ENCODE measurements at places on chromosomes 5 and 9.

- no peak for DNase-seq
Measured at GRCh38 chr9:136564379-136564988, 18.6 kb upstream of the NOTCH1 start.

GRCh38 chr9:89480825-89481537 is 16.9 kb downstream of the SEMA4D start:
- no peak for DNase-seq

DNA sequence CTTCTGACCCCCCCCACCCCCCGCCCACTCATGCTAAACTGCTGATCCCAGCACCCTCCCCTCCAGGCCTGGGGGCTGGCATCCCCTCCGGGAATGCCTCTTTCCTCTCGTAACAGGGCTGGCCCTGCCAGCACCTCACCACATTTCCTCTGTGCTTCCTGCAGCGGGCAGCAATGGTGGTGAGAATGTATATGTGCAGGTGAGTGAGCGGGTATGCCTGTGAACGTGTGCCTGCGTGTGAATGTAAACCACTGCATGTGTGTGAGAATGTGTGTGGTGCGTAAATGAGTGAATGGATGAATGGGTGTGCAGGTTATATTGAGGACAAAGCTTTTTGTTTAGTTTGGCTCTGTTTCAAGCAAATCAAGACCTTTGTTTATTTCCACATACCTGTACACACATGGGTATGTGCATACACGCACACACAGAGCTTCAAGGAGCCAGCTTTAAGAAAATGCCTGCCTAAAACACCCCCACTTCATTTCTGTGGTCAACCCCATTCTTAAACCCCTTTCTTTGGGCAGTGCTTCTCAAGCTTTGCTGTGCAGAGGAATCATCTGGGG is 95.7 kb upstream of the SHB start:
- DNase-seq: no peak

- DNase-seq: no peak
Measured at GRCh38 chr9:95923794-95924193, 48.3 kb downstream of the ERCC6L2 start.

GRCh38 chr5:131814990-131815389 is 18.2 kb upstream of the FNIP1 start:
- no peak for DNase-seq

DNA sequence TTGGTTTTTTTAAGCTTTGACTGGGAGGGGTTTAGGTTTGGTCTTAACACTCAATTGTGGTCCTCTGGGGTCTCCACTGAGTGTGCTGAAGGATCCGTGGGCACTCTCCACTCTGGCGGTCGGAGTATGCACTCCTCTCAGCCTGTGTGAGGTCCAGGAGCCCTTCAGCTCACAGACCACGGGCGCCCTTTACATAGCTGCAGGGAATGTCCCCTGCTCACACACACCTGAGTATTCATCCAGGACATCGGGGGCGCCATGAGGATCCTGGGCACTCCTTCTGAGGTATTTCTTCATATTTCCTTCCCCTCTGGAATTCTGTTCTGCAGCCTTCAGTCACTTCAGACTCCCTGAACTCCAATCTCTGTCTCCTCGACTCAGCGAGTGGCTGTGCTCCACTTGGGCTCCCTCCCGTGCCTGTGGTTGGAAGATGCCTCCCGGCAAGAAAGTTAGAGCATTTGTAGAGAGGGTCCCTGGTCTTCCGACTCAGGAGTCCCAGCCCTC is 12.5 kb downstream of the TRIP13 start:
- DNase-seq: no peak

- peak; percentile 65 for DNase-seq
Measured at GRCh38 chr9:112793213-112793810, 42.8 kb downstream of the SNX30 start.

GRCh38 chr5:18305288-18305924 is 671.1 kb downstream of the TAF11L14 start:
- DNase-seq: no peak

Measured in stimulated activated CD8-positive, alpha-beta memory T cell treated with anti-CD3 and anti-CD28 coated beads, Interleukin-15, amount 100 ng/mL, for 4 hours (primary cell).